ENCODE measurements at places on chromosomes 4 and X.

- no peak for DNase-seq
Observed at GRCh38 chr4:171561419-171561818, 251.8 kb upstream of the GALNTL6 start.

DNA sequence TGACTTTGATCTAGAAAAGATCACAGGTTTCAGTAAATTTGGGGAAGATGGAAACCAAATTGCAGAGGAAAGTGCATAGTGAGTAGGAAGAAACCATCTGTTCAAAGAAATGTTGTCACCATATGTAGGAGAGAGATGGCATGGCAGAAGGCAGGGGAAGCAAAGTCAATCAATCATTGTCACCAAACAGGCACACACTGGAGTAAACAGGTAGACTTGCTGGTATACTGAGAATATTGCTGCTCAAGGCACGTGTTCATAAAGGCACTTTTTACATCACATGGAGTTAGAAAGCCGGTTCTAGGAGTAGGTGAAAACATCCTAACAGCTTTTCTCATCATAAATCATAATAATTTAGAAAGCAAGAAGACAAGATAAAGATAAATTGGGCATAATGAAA lies 550.5 kb upstream of the FAT1 start:
- no peak for DNase-seq

DNA sequence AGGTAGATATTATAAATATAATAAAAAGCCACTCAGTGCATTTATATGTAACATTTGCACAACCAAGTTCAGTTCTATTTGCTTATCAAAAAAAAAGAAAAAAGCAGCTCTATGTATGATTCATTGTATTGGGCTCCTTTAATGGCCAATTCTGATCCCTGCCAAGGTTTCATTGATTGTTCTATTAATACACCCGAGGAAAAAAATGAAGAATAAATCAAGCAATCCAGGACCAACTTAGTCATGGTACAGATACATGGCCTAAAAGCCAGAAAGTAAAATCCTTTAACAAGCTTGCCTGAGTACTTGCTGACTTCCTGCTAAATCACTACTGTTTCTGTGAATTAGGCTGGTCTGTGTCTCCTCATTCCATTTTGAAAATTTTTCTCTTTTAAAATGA lies 77.6 kb upstream of the PCDH7 start:
- no peak for DNase-seq

DNA sequence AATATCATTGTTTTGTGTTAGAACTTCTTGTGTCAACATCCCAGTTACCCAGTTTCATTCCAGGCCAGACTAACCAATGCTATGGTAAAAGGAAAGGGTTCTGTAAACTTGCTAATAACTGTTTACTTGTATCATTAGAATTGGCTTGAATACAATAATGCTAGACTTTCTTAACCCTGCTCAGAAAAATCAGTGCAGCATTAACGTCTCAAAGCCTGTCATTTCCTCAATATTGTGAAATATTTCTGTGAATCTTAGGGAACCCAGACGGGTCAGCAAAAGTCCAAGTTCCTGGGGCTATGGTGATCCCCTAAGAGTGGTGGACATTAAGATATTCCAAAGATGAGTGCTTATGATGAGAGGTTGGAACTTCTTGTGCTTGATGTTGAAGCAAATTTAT lies 541.2 kb upstream of the MAGEB18 start:
- no peak for DNase-seq

GRCh38 chrX:11445540-11445939 lies 152.3 kb downstream of the AMELX start:
- no peak for DNase-seq

DNA sequence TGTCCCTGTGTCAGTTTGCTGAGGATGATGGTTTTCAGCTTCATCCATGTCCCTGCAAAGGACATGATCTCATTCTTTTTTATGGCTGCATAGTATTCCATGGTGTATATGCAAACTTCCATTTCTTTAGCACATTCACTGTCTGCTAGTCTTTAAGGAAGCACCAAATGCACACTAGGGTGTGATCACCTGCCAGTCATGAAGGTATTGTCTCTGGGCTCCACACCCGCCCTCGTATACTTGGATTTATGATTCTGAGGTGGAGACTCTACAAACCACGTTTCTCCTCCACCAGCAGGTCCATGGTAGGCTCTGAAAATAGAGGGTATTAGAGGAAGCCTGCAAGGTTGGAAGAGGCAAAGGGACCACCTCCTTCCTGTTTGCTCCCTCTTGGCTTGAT lies 75.9 kb upstream of the MAML3 start:
- no peak for DNase-seq

GRCh38 chr4:144809056-144809640 lies 163.2 kb downstream of the HHIP start:
- no peak for DNase-seq

DNA sequence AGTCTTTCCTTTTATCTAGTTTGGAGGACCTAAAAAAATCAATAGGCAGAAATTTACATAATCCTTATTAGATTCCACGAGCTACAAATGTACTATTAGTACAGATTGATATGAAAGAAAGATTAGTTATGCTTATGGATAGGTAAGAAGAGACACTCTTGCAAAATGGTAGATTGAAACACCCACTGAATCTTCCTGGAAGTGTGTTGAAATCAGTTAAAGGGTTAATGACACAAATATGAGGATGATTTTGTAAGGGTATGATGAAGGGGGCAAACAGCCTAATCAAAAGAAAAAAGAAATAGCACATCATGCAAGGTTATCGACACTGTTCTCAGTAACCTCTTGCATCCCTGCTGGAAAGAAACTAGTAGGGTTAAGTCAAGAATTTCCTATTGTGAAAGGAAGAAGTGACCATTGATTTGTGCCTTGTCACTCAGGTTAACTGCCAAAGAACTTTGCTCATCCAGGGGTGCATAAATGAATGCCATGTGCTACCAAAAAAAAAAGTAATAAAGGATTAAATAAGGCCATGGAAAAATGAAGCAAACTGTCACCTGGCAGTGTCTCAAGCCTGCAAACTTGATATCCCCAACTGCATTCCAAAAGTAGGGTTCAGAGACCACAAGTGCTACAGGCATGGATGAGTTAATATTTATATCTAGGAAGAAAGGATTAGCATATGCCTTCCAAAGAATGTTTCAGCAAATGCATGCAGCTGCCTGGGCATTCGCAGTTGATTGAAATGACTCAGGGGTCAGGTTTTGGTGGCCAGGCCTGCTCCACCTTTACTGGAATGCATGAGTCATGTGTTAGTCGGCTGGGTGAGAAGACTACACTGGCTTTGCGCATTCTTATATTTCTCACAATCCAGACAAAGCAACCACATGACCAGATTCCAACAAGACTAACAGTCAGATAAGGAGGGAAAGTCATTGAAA lies 78.3 kb upstream of the ATXN3L start:
- DNase-seq, result no peak

GRCh38 chrX:15781961-15782699 lies 8.2 kb upstream of the ZRSR2 start:
- DNase-seq, result no peak

GRCh38 chrX:72492499-72492898 lies 80.1 kb downstream of the HDAC8 start:
- DNase-seq, result no peak

DNA sequence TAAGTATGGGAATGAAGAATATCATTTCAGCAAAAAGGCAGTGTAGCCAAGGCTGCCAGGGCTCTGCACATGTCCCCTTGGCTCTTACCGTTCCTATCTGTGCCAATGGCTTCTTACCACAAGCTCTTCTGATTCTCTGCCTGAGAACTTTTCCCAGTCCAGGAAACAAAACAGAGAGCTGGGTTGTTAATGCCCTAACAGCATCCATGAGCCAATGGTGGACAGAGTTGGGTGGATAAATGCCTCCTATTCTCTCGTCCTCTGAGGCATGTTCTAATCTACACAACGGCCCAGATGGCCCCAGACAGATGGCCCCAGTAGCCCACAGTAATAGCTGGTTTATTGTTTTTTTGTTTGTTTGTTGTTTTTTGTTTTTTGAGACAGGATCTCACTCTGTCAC lies 28.0 kb downstream of the SCD5 start:
- DNase-seq, result no peak

GRCh38 chr4:105627620-105628019 lies 75.2 kb downstream of the ARHGEF38 start:
- no peak for DNase-seq

- DNase-seq, result no peak
Observed at GRCh38 chr4:5760246-5760645, 49.2 kb downstream of the EVC start.

GRCh38 chr4:129455482-129455881 lies 359.5 kb downstream of the C4orf33 start:
- no peak for DNase-seq

DNA sequence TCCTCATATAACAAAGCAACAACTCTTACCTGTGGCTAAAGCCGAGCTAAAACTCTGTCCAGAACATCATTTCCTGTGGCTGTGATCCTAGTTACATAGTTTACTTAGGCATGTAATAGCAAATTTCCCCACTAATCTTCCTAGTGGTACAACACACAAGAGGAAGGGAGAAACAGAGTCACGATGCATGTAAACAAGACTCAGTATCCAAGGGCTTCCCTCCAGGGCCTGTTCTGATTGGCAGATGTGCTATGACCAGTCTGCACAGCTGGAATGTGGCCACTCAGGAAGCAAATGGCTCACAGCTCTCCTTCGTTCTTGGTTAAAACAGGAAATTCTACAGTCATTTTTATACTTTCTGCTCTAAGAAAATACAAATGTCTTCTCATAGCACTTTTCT lies 49.2 kb upstream of the PRSS48 start:
- DNase-seq, result no peak

GRCh38 chrX:74292808-74293123 lies 11.2 kb upstream of the ZCCHC13 start:
- DNase-seq, result no peak

- DNase-seq, result no peak
Observed at GRCh38 chr4:53067125-53067802, 205.1 kb downstream of the RASL11B start.

Measured in omental fat pad (tissue), 4 donors.